Activated T-cell treated with anti-CD3 and anti-CD28 coated beads, Interleukin-2, amount 50 U/mL, for 72 hours (primary cell): ENCODE measurements at places on chromosomes 5 and 9. TPM values are rescaled to one million over a fixed set of nuclear protein-coding genes. Genes with fewer than 3 reads are reported as not detected.

Gene TRAF1
- 91.6 TPM for total RNA-seq

Gene GARIN3
- 0.39 TPM for total RNA-seq

Gene FBXL7
- not detected for total RNA-seq

Gene DMGDH
- 21.4 TPM for total RNA-seq

Gene SMC5
- total RNA-seq = 38.6 TPM

Gene SPINK7
- total RNA-seq = not detected

Gene TRIM7
- 2.9 TPM for total RNA-seq

Gene PPP3R2
- not detected for total RNA-seq

Gene GOLM1
- total RNA-seq = 2.7 TPM

Gene ADAMTS19
- not detected for total RNA-seq

Gene POLR3G
- total RNA-seq = 4.5 TPM

Gene CER1
- not detected for total RNA-seq

Gene CDX1
- not detected for total RNA-seq

Gene SLC36A2
- not detected for total RNA-seq

Gene ANKRD20A1
- total RNA-seq = 6.3 TPM

Gene OGN
- not detected for total RNA-seq

Gene SPATA31D4
- total RNA-seq = not detected

Gene CARD9
- 1.2 TPM for total RNA-seq

Gene MRPL50
- total RNA-seq = 11.8 TPM

Gene LRRC19
- total RNA-seq = not detected

Gene PCDHGC4
- total RNA-seq = not detected

Gene SLIT3
- total RNA-seq = 1.7 TPM

Gene RNF183
- total RNA-seq = 0.69 TPM

Gene GADD45G
- 6.0 TPM for total RNA-seq

Gene CATSPER3
- total RNA-seq = 1.1 TPM

Gene FTMT
- total RNA-seq = not detected

Gene SCGB3A2
- total RNA-seq = not detected
